Pancreas (tissue), 10 donors: ENCODE measurements at places on chromosomes 7 and 10. TPM values are rescaled to one million over a fixed set of nuclear protein-coding genes. Genes with fewer than 3 reads are reported as not detected.

Gene GATA3
- total RNA-seq: not detected

Gene CYP3A5
- total RNA-seq: 21.6 TPM

Gene CYP3A7
- total RNA-seq: 1.3 TPM

Gene GIMAP8
- total RNA-seq: 0.75 TPM

Gene HOXA7
- total RNA-seq: 0.17 TPM

Gene MSMB
- total RNA-seq: not detected

Gene EMX2
- not detected for total RNA-seq

GRCh38 chr7:106375499-106375898, 90.7 kb upstream of the NAMPT start:
- DNase-seq: no peak

DNA sequence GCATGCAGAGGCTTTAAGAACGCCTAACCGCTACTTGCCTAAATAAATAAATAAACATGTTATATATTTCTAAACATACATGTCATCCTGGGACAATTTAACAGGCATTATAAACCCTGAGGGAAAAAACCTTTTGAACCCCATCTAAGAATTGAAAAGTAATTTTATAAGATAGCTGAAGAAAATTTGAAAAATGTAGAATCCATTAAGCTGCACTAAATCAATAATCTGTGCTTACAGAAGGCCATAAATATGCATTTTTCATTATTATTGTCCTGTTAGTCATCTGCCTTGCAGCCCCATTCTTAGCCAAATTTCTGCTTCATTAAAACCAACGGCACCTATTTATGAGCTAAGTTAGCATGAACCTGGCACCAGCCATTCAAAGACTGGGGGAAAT, 24.2 kb downstream of the LYZL1 start:
- DNase-seq: no peak

DNA sequence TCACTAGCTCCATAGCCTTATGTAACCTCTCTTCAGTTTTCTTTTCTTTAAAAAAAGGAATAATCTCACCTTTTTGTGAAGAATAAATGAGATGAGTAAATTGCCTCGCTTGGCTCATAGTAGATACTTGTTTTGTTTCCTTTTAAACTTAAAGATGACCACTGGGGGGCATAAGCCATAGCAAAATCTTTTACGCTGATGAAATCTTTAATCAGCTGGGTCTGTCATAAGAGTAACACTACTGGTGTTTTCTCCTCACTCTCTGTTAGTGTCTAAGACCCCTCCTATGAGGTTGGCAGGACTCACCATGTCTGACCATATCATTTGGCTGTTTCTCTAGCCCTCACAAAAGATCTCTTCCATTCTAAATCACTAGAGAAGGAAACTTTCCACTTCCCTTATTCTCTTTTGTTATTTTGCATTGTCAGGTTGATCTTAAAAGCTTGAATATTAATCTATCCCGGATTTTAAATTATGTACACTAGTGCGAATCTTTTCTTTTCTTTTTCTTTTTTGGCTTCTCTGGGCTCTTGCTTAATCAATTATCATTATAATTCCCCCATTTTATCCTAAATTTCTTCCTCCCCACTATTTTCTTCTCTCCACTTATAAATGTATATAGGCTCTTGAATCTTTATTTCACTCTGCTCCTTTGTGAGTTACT, 12.5 kb downstream of the STAG3 start:
- DNase-seq: no peak

DNA sequence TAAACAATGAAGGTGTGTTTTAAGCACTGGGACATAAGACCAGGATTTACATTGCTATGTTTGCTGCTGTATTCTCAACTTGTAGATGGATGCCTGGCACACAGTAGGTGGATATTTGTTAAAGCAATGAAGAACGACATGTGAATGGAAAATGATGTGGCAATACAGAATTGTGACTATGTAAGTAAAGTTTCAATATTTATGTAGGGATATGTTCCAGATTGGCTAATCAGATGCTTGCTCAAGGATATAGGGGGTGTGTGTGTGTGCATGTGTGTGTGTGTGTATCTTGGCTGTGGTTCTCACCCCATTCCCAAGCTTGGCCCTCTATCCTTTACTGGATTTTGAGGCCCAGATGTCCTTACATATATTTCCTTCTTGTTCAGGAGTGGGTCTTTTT, 42.7 kb upstream of the LAMB1 start:
- no peak for DNase-seq

- DNase-seq: no peak
These were observed 182.5 kb downstream of the SKAP2 start for GRCh38 chr7:26681819-26682418.

DNA sequence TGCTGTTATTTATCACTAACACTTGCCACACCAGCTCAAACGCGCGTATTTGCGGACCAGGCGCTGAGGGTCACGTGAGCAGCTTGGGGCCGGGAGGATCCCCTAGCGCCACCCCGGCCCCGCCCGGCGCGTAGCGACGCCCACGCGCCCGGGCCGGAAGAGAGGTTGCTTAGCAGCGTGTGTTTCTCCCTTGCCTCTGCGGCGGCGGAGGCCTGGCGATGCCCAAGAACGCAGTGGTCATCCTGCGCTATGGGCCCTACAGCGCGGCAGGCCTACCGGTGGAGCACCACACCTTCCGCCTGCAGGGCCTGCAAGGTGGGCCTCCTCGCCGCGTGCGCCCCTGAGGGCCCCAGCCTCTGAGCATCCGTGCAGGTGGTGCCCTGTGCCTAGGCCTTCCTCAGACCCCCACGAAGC, at the start of gene C10orf53:
Gene C10orf53, plus strand, starts transcription at position 172 of the 414 bp plus-strand sequence. Its CDS starts 47 bp downstream, at position 219.
- peak; percentile 29 for DNase-seq

DNA sequence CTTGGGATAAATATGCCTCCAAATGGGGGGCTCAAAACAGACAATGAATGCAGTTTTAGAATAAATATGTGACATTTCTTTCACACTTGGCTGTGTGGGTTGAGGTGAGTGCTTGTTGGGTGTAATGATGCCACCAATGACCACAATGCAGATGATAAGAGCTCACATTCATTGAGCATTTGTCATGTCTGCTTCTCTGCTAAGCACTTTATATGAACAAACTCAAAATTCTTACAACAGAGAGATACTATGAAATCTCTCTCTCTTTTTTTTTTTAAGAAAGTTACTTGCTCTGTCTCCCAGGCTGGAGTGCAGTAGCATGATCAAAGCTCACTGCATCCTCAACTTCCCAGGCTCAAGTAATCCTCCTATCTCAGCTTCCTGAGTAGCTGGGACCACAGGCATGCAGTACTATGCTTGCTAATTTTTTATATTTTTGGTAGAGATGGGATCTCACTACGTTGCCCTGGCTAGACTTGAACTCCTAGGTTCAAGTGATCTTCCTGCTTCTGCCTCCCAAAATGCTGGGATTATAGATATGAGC, 185.4 kb downstream of the JCAD start:
- no peak for DNase-seq
